Stimulated activated CD4-positive, alpha-beta T cell treated with anti-CD3 and anti-CD28 coated beads, Interleukin-12 subunit alpha, Interleukin-12 subunit beta, amount 100 ng/mL, for 24 hours (primary cell): ENCODE measurements at places on chromosomes 6 and 20.

DNA sequence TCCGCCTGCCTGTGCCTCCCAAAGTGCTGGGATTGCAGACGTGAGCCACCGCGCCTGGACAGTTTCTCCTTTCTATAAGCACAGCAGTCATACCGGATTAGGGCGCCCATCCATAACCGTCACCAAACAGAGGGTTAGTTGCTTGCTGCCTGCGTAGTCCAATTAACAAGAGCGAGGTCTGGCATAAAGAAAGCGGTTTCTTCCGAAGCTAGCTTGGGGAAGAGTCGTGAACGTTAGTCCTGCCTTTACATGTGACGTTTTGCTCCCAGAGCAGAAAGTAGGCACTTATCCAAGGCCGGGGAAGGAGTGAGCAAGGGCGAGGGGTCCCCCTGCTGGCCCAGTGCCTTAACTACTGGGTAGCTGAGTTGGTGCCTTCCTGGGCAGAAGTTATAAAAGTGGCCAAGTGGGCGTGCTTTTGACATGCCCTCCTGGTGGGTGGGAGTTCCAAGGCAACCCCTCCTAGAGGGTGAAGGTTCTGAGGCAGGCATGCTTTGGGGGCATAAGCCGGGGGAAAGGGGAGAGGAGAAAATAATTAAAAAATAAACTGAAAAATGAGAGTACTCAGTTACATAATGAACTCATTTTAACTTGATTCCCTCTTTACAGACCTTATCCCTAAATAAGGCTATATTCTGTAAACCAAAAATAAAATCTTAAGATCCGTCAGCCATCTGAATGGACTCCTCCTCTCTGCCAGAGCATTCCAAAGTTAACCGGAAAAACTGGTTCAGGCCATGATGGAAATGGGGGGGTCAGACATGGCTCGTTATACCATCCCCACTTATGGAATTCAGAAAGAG is 88.0 kb downstream of the FAM217A start:
- peak; percentile 52 for DNase-seq

GRCh38 chr6:145329257-145329656 is 406.1 kb downstream of the EPM2A start:
- no peak for DNase-seq

- no peak for DNase-seq
Observed at GRCh38 chr6:90173262-90173925, 123.2 kb downstream of the BACH2 start.

DNA sequence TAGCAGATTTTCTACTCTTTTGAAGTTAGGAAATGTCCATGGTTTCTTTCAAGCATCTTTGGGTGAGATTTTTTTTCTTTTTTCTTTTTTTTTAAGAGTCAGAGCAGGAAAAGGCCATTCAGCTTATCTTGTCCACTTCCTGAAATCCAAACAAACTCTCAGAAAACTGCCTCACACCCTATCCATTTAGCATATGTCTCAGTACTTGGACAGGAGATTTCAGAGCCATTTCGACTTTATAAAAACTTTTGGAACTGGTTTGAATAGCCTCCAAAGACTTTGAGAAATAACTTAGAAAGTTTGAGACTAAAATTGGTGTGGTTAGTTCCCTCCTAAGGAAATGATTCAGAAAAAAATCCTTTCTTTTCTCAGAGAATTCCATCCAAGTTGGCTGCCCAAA is 125.1 kb downstream of the MYLK4 start:
- DNase-seq = no peak

DNA sequence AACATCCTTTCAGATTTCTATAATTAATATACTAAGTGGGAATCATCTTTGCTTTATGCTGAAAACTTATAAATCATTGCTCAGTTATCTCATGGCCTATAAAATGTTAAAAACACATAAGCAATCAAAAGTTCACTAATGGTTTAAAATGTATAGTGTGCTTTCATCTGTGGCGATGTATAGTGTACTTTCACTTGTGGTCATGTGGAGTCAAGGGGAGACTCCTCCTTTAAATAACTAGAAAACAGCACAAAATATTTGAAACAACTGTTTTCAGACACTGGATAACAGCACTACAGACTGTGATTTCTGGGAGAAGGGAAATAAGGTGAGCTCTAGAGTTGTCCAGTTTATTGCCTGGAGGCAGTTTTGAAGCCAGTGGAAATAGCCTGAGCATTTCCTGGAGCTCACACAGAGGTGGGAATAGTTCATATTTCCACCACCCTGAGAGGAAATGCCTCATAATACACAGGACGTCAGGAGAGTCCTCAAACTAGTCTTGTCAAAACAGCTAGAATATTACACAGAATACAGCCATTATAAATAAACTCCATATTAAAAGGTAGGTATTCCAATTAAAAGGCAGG is 89.4 kb downstream of the CEP162 start:
- no peak for DNase-seq

GRCh38 chr20:38471987-38472512 is 593 bp upstream of the RALGAPB start:
- no peak for DNase-seq

DNA sequence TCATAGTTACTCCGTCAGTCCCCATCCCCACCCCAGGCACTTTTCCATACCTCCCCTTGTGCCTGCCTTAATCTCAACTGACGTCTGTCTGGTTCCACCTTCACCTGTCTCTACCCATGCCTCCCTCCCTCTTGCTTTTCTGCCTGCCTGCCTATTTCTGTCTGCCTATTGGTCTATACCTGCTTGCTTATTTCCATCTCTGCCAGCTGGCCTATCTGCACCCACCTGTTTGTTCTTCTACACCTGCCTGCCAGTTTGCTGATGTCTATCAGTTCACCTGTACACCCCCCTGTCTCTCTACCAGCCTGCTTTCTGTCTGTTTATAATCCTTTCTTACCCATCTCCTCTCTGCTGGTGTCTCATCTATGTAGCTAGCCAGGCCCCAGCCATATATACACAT is 87.5 kb downstream of the RALGAPA2 start:
- DNase-seq = no peak
